ENCODE measurements at places on chromosomes 13 and 19.

GRCh38 chr19:4768934-4769777, 22.4 kb upstream of the FEM1A start:
- H3K27me3 ChIP-seq: peaks cover 4% of the 10 kb centered on the region
- peak; percentile 57 for DNase-seq
- H3K36me3 ChIP-seq: no peaks in the 10 kb centered on the region
- H3K4me1 ChIP-seq: 0 out of 2 replicates have a peak, but pooled peaks cover 4% of the 10 kb centered on the region
- no peak overlapping the region for H3K4me3 ChIP-seq
- H3K27ac ChIP-seq: no peak overlapping the region

GRCh38 chr19:35945121-35945790, 9.1 kb downstream of the LRFN3 start:
- DNase-seq: no peak
- H3K27me3 ChIP-seq: no peaks in the 10 kb centered on the region
- H3K36me3 ChIP-seq: no peaks in the 10 kb centered on the region
- no peak overlapping the region for H3K4me3 ChIP-seq
- H3K4me1 ChIP-seq: no peaks in the 10 kb centered on the region

- no peak overlapping the region for H3K27ac ChIP-seq
- H3K4me3 ChIP-seq: no peak overlapping the region
Measured at GRCh38 chr19:57027360-57027759, 92.4 kb upstream of the USP29 start.

GRCh38 chr13:36428086-36428485, 4.2 kb upstream of the CCNA1 start:
- no peak for DNase-seq
- no peak overlapping the region for H3K4me3 ChIP-seq
- peaks cover 22% of the 10 kb centered on the region for H3K27me3 ChIP-seq

- H3K36me3 ChIP-seq: no peaks in the 10 kb centered on the region
- no peak overlapping the region for H3K27ac ChIP-seq
- no peaks in the 10 kb centered on the region for H3K4me1 ChIP-seq
- no peaks in the 10 kb centered on the region for H3K27me3 ChIP-seq
- no peak for DNase-seq
Measured at GRCh38 chr19:21335721-21336120, 6.5 kb upstream of the ZNF708 start.

- DNase-seq: no peak
- H3K4me3 ChIP-seq: no peak overlapping the region
- peaks cover 59% of the 10 kb centered on the region for H3K36me3 ChIP-seq
- no peaks in the 10 kb centered on the region for H3K4me1 ChIP-seq
- no peak overlapping the region for H3K27ac ChIP-seq
Measured at GRCh38 chr19:6258812-6259311, 20.9 kb downstream of the MLLT1 start.

DNA sequence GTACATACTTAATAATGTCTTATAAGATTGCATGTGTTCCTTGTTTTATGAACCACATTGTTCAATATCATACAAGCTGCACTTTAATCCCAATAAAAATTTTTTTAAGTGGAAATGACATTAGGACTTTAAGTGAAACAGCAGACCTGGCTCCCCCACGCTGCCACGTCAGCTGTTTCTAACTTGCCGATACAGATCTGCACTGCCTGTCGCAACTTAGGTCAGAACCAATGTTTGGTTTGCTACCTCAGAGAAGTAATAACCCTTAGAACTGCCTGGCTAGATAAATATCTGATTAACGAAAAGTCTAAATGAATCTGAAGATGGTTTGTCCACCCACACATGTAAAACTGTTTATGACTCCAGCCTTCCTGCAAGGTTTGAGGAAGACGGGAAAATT, 327.5 kb upstream of the DACH1 start:
- H3K27me3 ChIP-seq: no peaks in the 10 kb centered on the region
- no peak overlapping the region for H3K27ac ChIP-seq
- no peak for DNase-seq
- no peaks in the 10 kb centered on the region for H3K36me3 ChIP-seq
- H3K4me1 ChIP-seq: no peaks in the 10 kb centered on the region

DNA sequence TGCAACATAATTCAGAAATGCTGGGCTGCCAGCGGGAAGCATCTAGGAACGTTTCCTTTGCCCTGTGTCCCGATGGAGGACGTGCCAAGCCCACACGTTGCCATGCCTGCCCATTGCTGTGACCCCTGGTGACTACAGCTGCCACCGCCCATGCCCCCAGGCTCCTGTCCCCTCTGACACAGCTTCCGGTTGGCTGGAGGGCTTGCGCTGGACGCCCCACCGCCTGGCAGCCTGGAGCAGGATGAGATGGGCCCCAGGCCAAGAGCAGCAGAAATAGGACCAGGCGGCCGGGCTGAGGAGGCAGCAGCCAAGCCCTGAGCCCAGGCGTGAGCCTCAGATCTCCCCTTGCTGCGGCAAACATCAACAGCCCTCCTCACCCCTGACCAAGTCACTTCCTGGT, 125.9 kb downstream of the COL4A2 start:
- H3K4me3 ChIP-seq: no peak overlapping the region
- no peak overlapping the region for H3K27ac ChIP-seq
- DNase-seq: peak; percentile 56
- peaks cover 72% of the 10 kb centered on the region for H3K36me3 ChIP-seq

GRCh38 chr19:37484406-37485168, 15.4 kb downstream of the ZNF570 start:
- no peak for DNase-seq
- 0 out of 2 replicates have a peak, but pooled peaks cover 2% of the 10 kb centered on the region for H3K27me3 ChIP-seq
- H3K4me1 ChIP-seq: no peaks in the 10 kb centered on the region
- H3K36me3 ChIP-seq: peaks cover 16% of the 10 kb centered on the region
- H3K27ac ChIP-seq: no peak overlapping the region
